ENCODE measurements at places on chromosomes 1 and 21.

DNA sequence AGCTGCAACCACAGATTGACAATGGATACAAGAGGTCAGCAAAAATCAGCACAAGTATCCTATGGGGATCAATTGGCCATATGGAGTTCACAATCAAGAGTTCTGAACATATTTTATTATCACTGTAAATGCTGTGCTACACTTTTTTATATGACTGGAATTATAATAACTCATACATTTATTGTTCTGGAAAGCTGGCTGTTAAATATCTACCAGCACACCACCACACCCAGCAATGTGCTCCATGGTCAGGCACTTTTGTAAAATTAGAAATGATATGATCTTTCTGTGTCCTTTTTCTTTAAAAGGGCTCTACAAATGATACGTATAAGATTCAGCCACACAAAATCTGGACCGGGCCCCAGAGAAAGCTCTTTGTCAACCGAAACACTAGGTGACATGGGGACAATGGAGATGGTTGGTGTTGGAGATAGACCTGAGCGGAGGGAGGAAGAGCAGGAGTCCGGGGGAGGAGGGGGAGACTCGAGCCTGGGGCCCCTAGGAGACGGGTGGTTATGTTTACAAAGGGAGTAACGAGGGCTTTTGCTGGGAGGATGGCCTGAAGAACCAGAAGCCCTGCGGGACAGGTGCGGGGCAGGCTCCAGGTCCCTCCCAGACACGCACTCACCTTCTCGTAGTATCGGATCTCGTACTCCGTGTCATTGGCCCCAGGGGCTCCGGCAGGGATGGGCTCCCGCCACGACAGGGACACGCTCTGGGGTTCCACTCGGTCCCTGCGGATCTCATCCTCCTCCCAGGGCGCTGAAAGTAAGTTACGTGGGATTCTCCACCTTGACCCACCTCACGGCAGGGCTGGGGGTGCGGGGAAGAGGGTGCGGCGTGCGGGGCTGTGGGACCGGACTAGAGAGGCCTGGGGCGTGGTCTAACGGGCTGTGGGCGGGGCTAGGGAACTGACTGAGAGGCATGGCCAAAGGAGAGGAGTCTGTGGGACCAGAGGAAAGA lies 30.0 kb downstream of the EPHA10 start:
- DNase-seq = peak; percentile 38

GRCh38 chr1:28044399-28044798 lies 44.0 kb downstream of the EYA3 start:
- DNase-seq = no peak

- DNase-seq = no peak
Measured at GRCh38 chr1:15786581-15786980, 20.9 kb downstream of the UQCRHL start.

- DNase-seq = no peak
Measured at GRCh38 chr1:47380699-47381098, 35.4 kb upstream of the FOXE3 start.

GRCh38 chr21:44667612-44668011 lies 885 bp upstream of the KRTAP12-2 start:
- no peak for DNase-seq

DNA sequence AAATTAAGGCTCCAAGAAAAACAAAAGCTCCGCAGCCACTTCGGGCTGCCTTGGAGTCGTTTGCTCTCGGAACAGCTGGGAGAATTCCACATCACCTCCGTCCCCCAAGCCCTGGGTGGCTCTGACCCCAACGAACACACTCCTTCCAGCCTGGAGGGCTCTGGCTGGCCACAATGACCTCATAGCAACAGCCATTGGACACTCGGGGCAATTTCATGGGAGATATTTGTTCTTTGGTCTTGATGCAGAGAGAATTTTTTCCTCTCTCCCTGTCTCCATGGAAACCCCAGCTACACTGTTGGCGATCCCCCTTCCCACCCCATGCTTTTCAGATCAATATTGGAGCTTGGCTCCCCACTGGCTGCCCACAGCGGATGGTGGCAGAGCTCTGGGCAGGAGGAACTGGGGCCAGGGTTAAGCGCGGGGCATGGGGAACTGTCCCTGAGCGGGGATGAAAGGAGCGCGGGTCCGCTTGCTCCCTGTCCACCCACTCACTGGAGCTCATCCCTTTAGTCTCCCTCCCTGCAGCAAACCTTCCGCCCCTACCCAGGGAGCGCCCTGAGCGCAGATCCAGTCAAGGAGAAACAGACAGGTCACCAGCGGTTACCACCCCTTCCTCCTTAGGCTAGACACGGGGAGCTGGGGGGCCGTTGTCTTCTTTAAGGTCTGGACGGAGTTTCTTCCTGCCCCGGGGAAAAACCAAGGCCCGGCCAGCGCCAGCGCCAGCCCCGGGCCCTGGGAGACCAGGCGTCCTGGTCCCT lies 1.2 kb downstream of the WNT4 start:
- DNase-seq = no peak

DNA sequence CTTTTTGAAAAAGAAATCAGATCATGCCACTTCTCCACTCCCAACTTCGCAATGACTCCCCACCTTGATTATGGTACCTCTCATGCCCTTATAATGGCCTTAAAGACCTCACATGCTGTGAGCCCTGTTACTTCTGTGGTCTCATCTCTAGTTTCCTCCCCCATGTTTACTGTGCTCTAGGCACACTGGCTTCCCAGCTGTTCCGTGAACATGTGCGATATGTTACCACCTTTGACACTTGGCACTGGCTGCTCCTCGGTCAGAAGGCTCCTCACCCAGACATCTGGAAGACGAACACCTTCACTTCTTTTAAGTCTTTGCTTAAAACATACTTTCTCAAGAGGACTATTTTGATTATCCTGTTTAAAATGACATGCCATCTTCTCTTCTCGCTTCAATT lies 14.3 kb upstream of the NTMT2 start:
- DNase-seq = no peak

DNA sequence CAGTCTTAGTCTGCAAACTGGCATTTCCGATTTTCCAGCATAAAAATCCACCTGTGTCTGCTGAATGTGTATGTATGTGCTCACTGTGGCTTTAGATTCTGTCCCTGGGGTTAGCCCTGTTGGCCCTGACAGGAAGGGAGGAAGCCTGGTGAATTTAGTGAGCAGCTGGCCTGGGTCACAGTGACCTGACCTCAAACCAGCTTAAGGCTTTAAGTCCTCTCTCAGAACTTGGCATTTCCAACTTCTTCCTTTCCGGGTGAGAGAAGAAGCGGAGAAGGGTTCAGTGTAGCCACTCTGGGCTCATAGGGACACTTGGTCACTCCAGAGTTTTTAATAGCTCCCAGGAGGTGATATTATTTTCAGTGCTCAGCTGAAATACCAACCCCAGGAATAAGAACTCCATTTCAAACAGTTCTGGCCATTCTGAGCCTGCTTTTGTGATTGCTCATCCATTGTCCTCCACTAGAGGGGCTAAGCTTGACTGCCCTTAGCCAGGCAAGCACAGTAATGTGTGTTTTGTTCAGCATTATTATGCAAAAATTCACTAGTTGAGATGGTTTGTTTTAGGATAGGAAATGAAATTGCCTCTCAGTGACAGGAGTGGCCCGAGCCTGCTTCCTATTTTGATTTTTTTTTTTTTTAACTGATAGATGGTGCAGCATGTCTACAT lies 2.5 kb upstream of the OLFML3 start:
- DNase-seq = peak; percentile 66

- DNase-seq = no peak
Measured at GRCh38 chr1:112017183-112017582, 27.7 kb upstream of the KCND3 start.

GRCh38 chr1:85109475-85109874 lies 61.2 kb upstream of the MCOLN3 start:
- peak; percentile 73 for DNase-seq

GRCh38 chr1:213492161-213493041 lies 441.4 kb downstream of the RPS6KC1 start:
- DNase-seq = no peak

DNA sequence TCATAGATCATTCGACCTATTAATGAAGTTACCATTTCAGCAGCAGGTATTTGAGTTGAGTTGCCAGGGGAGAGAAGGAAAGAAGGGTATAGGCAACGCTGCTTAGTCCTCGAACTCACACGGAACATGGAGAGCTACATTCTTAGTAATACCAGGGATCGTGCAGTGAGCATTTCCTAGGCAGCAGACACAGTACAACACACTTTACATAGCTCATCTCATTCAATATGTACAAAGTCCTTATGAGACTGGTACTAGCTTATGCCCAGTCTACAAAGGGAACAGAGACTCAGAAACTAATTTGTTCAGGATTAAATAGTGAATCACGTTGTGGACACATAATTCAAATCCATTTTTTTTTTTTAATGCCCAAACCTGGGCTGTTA lies 25.6 kb downstream of the IRF2BP2 start:
- DNase-seq = no peak

DNA sequence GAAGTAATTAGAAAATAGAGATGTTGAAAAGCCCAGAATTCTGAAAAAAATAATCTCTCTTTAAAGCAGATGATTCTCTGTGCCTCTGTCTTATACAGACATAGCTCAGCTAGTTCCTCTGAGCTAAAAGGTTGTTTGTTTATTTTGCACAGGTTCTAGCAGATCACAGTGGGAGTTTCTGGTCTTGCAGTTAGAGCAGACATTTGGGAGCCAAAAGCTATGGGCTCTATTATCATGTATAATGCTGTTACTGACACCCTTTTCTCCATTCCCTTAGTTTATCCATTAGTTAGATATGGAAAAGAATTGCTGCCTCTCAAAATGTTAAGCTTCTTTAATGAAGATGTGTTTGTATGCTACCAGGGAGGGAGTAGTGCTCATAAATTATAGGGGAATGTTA lies 20.5 kb upstream of the CD55 start:
- DNase-seq = no peak

GRCh38 chr21:41364308-41364707 lies 2.5 kb downstream of the MX2 start:
- no peak for DNase-seq

- no peak for DNase-seq
Measured at GRCh38 chr1:8925960-8926359, 19.7 kb upstream of the CA6 start.

- DNase-seq = no peak
Measured at GRCh38 chr1:33377756-33378155, 53.1 kb downstream of the PHC2 start.

- DNase-seq = no peak
Measured at GRCh38 chr1:25134801-25135461, 97.4 kb downstream of the SYF2 start.

GRCh38 chr1:4000811-4001251 lies 100.8 kb upstream of the C1orf174 start:
- DNase-seq = no peak

GRCh38 chr1:55071477-55071876 lies 32.1 kb downstream of the PCSK9 start:
- DNase-seq = peak; percentile 66

DNA sequence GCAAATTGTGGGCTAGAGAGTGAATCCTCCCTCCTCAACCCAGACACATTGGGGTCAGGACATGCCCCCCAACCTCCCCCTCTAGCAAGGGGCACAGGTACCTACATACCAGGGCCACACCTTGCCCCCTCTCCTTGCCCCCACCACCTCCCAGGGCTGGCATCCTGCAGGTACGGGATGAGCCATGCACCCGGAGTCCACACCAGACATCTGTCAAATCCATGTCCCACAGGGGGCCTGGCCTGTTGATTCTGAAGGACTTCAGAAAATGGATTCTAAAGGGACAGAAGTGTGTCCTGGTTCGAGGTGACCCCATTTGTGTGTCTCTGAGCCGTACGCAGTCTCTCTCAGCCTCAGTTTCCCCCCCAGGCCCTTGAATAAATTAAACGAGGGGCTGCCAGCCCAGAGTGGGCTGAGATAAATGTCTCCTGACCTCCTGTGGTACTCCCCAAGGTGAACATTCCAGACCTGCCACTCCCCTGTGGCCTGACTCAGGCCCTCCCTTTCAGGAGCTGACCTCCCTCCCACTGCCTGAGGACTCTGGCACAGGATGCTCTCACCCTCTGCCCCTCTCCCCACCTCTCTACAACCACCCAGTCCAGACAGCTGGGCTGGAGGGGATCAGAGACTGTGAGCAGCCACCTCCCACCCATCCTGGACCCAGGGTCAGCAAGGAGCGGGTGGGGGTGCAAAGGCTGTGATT lies 94.5 kb downstream of the EPHB2 start:
- no peak for DNase-seq

DNA sequence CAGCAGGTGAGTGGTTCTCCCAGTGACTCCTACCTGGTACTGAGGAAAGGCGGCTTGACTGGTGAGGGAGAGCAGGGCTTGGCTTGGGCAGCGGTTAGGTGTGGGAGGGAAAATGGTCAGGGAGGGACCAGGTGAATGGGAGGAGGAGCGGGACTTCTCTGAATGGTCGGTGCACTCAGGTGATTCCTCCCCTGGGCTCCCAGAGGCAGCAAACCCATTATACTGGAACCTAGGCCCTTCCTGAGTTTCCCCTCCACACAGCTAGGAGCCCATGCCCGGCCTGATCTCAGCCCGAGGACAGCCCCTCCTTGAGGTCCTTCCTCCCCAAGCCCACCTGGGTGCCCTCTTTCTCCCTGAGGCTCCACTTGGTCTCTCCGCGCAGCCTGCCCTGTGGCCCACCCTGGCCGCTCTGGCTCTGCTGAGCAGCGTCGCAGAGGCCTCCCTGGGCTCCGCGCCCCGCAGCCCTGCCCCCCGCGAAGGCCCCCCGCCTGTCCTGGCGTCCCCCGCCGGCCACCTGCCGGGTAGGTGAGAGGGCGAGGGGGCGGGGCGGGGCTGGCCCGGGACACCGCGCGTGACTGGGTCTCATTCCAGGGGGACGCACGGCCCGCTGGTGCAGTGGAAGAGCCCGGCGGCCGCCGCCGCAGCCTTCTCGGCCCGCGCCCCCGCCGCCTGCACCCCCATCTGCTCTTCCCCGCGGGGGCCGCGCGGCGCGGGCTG lies 2.3 kb downstream of the ARTN start:
- no peak for DNase-seq

DNA sequence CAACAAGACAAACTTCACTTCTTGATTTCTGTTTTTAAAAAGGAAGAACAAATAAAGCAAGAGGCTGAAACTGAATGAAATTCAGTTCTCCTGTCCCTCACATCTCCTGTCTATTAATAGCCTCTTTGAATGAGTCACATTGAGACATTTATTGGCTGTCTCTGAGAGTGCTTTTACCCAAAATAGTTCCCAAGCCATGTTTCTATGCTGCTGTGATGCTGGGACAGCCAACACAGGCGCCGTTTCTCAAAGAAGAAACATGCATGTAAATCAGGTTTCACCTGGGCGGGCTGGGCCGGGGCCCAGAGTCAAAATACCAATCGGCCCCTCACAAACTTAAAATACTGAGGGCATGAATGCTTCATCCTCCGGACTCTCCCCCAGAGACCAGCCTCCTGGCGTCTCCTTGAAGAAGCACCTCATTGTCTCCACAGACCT lies 105.2 kb downstream of the EDEM3 start:
- DNase-seq = no peak

- no peak for DNase-seq
Measured at GRCh38 chr1:227744668-227745067, 9.4 kb downstream of the SNAP47 start.
